ENCODE measurements at places on chromosomes 3 and 15.

DNA sequence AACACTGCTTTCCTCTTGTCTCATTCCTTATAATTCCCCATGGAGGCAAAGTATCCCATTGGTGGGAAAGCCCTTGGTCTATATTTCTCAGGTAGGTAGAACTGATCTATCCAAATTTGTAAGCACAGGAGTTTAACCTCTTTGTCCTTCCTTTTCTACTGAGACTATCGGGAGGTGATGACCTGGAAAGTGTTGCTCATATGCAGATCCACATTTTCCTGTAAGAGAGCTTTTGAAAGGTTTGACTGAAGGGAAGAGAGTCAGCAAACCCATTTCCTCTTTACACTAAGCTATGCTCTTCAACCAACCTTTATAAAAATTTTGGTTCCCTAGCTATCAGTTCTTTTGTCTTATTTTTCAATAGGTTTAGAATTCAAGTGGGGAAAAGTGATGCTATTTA lies 200.7 kb downstream of the TIGIT start:
- DNase-seq = no peak

DNA sequence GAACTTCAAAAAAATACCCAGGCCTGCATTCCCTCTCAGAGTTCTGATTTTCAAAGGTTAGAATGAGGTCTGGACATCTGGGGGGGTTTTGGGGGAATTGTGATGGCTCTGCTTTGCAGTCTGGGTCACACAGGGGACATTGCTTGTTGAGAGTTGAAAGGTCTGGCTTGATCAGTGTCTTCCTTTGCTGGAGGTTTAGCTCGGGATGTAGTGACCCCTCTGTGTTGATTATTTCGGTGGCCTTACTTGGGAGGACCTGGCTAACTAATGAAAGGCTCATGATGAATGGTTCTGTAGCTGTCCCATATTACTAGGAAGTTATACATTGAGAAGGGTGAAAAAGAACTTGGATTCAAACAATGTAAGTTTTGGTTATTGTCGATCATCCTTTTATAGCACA lies 23.7 kb downstream of the TPM1 start:
- no peak for DNase-seq

GRCh38 chr15:75034615-75035014 lies 11.2 kb downstream of the PPCDC start:
- DNase-seq = no peak

DNA sequence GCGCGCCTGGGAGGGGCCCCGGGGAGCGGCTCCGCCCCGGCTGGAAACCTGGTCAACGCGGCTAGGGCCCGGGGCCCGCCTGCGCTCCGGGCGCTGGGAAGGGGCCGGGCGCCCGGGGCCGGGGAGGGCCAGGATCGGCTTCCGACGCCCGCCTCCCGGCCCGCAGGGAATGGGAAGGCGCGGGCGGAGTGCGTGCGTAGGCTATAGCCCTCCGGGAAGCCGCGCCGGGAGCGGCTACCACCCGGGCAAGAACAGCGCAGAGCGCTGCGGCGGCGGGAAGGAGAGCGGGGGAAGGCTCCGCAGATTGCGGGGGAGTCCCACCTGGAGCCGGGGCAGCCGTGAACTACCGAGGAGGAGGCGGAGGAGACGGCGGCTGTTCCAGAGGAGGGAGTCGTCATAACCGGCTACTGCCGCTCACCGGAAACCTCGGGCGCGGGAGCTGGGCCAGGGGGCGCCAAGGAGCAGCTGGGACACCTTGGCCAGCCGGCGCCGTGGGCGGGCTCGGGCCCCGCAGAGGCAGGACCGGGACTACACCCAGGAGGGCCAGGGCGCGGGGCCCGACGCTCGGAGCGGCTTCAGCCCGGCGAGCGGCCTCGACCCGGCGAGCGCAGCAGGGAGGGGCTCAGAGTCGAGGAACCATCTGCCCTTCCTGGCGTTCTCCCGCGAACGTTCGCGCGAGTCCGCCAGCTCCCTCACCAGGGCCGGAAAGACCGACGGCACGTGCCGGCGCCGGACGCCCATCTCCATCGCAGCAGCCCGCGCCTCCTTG lies at the start of gene EOGT:
EOGT (minus strand) TSS at position 432 of the 769 bp plus-strand sequence. CDS start 3,838 bp downstream, outside the sequence.
- DNase-seq = peak; percentile 76

- no peak for DNase-seq
Measured at GRCh38 chr3:12232785-12233300, 56.0 kb upstream of the PPARG start.

DNA sequence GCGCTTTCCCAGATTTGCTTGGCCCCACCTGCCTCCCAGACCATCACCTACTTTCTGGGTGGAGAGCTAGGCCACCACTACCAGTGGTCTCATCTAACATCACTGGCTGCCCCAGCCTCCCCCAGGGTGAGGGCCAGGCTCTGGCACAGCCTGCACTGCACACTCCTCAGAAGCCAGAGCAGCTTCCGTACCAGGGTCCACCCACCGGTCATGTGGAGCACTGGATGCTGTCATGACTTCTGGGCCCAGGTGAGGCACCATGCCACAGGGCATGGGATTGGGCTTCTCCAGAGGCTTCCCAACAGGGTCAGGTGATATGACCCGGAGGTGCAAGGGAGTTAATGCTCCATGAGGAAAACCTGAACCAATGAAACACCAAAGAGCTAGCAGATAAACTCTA lies 14.0 kb downstream of the MEGF11 start:
- DNase-seq = no peak

GRCh38 chr3:14303336-14304100 lies 98.9 kb upstream of the SLC6A6 start:
- DNase-seq = no peak

DNA sequence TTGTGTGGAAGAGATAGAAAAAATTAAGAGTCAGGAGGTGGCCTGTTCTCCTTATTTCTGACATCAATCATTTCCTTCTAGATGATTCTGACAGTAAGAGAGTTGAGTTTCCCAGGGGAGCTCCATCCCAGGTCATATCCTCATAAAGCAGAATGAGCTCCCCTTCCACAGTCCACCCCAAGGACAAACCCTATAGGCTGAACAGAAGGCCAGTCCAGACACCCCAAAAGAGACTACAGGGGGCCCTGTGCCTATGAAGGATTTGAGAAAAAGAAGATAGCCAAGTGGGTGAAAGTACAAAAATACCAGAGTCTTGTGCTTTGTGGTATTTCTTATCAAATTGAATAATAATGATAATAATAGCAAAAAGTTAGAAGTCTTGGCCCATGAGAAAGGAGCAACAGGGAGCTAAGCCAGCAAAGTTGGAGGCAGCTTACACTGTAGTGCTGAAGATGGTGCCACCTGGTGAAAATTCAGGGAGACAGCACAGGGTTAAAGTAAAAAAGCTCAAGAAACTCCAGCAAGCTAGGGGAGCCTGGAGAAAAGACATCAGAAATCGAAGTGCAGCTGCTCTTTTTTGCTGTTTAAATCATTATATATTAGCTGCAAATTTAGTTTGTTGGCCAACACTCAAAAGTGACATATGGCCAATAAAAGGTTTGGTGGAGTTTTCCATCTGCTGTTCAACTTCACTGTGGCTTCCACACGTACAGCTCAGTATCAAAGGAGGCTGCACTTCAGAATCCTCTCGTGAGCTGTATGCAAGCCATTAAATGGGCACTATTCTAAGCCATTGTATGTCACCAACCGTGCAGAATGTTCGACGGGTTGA lies 35.8 kb upstream of the SLC24A5 start:
- DNase-seq = no peak

- DNase-seq = no peak
Measured at GRCh38 chr3:5388091-5388490, 200.6 kb downstream of the EDEM1 start.

- DNase-seq = no peak
Measured at GRCh38 chr15:52493968-52494367, 34.7 kb downstream of the MYO5A start.

- DNase-seq = no peak
Measured at GRCh38 chr3:126945171-126945721, 37.7 kb upstream of the PLXNA1 start.

- peak; percentile 82 for DNase-seq
Measured at GRCh38 chr3:49719214-49719884, at the start of gene AMIGO3. TSS of gene AMIGO3 (minus strand) at chr3:49719684. CDS start at chr3:49719465, 219 bp downstream.

GRCh38 chr15:23828786-23829185 lies 141.7 kb upstream of the NDN start:
- no peak for DNase-seq

DNA sequence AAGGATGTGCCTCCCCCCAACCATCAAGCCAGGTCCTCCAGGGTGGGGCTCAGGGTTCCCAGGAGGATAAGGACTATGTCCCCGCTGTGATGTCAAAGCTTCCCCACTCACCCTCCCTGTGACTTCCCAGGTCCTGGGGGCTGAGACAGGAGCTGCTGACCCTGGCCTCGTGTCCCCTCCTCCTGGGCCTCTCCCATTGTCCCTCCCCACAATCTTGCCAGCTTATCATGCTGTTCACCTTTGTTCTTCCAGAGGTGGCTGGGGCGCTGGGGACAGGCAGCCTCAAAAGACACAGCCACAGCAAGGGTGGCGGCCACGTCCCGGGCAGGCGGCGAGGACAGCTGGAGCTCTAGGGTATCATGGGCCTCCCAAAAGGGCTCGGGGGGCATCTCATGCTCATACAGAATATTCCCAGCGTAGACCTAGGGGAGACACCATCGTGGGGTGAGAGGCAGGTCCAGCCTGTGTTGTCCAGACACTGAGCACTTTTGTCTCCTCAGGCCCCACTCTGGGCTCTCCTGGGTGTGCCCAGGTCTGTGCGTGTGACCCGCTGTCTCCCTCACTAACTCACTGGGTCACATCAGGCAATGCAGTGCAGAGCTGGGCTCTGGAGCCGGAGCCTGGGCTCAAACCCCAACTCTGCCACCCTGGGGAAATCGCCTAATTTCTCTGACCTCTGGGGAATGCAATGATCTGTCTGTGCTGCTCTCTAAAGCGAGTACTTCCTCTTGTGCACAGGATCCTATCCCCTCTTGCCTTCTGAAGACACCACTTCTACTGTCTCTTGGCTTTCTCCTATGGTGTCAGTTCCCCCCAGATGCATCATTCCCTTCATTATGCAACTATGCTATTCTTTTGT lies 30.0 kb downstream of the SNX33 start:
- DNase-seq = no peak

- DNase-seq = no peak
Measured at GRCh38 chr15:70375006-70375431, 277.3 kb upstream of the TLE3 start.

DNA sequence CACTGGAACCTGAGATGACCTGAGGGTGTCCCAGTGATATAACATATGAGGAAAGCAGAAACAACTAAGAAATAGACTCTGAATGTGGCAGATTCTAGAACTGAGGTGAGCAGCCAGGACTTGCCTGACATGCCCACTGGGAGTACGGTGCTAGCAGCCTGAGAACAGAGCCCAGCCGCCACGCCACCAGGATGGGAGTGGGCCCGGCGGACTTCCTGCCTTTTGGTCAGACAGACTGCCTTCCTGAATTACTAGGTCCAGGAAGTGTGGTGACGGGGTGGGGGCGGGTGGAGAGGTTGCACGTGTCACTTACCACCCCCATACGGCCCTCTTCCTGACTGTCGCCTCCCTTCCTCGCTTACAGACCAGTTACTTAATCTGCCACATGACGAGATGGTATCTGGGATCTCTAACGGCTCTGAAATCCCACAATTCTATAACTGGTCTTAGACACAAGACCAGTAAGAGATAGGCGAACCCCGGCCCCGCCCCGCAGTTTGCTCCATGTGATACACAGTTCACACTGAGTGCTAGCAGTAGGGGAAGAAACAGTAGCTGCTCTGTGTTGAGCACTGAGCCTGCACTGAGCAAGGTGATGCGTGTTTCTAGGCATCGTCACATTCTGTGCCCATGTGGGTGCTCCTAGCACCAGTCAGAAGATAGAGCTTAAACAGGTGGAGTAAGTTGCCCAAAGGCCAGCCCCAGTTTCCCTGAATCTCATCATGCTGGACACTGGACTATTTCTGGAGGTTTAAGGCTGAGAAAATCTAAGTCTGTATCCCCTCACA lies 95.7 kb downstream of the CPN2 start:
- peak; percentile 3 for DNase-seq

GRCh38 chr3:194221336-194221735 lies 85.4 kb downstream of the HES1 start:
- DNase-seq = no peak

- DNase-seq = no peak
Measured at GRCh38 chr3:63986146-63986545, 37.1 kb downstream of the PSMD6 start.

- no peak for DNase-seq
Measured at GRCh38 chr3:78614486-78614885, 1153.3 kb downstream of the ROBO1 start.
